ENCODE measurements at places on chromosomes 16 and 17. TPM values are rescaled to one million over a fixed set of nuclear protein-coding genes. Genes with fewer than 3 reads are reported as not detected.

DNA sequence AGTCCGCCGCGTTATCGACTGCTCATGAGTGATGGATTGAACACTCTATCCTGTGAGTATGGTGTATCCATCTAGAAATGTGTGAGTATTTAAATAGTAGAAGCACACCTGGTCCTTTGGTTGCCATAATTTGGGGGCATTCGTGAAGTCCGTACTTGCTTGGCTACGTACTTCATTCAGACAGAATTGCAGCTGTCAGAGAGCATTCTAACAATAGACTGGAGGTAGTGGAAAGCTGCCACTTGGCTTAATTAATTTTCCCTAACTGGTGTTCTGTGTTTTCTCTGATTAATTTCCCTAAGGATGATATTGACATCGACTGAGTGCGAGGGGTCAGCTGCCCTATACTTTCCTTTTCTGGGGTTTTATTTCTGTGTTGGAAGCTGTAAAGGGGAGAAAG, 14.1 kb downstream of the RPA1 start:
- no peak for DNase-seq

TEX14 gene
- not detected for total RNA-seq

NPTX1 gene
- not detected for total RNA-seq

GRCh38 chr16:85902366-85903155, 3.6 kb downstream of the IRF8 start:
- no peak for DNase-seq

KRT9 gene
- total RNA-seq = not detected

GRCh38 chr17:7824021-7824924, 9.7 kb upstream of the KDM6B start:
- no peak for DNase-seq

ACSF3 gene
- 33.2 TPM for total RNA-seq

All from right lobe of liver (tissue), 6 donors.